Posterior cingulate gyrus (tissue), 11 donors: ENCODE measurements at places on chromosomes 11 and 22.

DNA sequence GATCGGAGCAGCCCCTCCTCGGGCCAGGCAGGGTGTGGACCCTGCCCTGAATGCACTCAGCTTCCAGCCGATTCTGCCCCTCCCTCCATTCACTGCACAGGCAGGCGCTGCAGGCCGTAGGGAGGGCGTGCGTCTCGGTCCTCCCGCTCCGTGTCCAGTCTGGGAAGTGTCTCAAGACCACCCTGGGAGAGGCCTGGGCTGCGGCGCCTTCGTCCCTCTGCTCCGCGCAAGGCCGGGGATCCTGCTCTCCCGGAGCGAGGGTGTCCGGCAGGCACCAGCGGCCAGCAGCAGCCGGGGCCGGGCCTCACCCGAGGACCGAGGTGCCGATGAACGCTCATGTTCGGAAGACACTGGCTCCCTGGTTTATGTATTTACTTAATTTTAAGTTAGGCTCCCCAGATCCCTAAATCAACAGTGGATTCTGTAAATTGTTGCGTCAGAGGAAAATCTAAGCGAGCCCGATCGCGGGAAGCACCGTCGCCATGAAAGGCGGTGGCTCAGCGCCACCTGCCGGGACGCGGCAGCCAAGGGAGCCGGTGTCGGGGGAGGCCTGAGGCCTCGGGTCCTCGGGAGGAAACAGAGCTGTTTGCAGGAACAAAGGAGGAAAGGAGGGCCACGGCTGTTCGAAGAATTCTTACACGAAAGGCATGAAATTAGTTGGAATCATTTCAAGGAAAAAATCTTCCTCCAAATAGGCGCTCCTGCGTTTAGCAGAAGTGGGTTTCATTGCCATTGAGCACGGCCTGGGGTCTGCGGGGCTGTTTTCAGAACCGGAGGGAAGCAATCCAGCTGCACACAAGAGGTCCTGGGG lies 195.3 kb downstream of the BRD1 start:
- DNase-seq = peak; percentile 69

DNA sequence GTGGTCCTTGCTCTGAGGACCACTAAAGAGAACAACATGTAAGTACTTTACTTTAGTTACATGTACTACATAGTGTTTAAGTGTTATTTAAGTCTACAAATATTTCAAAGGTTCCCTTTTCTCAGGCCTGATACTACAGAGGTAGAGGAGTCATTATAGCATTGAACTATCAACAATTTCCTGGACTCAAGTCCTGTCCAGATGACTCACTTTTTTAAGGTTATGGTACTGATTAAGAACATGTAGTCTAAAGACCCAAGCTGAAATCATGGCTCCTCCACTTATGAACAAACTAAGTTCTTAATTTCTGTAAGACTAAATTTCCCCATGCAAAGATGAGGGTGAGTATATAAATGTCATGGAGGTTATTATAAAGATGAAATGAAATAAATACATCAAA lies 74.7 kb downstream of the NARS2 start:
- DNase-seq = no peak

- no peak for DNase-seq
These were observed 108.8 kb downstream of the GRIA4 start for GRCh38 chr11:105718641-105719040.

- no peak for DNase-seq
These were observed 737.4 kb upstream of the LUZP2 start for GRCh38 chr11:23759489-23759888.

DNA sequence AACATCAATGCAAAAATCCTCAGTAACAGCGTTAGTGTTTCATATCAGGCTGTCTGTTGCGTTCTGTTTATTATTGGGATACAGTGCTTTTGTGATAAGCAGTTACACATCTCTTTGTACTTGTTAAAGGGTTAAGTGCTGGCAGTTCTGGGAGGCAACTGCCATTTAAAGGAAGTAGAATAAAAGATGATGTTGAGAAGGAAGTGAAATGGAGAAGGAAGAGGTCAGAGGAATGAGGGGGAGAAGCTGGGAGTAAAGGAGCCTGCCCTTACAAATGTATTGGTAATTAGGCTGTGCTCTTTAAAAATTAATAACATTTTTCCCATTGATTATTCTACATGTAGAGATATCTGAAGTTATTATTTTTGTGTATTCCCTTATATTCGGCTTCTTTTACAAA lies 674.7 kb downstream of the NTM start:
- no peak for DNase-seq

GRCh38 chr11:36211761-36212430 lies 77.3 kb downstream of the COMMD9 start:
- no peak for DNase-seq

- no peak for DNase-seq
These were observed 37.4 kb downstream of the SCUBE1 start for GRCh38 chr22:43305806-43306205.

DNA sequence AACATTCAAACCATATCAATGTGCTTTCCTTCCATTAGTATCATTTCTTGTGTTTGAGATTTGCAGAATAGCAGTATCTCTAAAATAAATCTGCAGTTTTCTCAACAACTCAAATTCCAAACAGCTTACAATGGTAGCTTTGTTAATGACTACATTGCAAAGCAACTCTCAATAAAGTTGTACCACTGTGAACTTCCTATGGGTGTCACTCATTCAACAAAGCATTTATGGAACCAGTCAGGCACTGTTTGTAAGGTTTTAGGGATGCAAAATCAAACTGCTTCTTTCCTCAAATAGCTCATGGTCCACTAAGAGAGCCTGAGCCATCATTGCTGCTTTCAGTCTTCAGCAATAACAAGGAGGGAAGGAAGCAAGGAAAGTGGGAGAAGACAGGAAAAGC lies 91.0 kb downstream of the CCDC83 start:
- no peak for DNase-seq

GRCh38 chr22:30128511-30128910 lies 48.2 kb downstream of the HORMAD2 start:
- no peak for DNase-seq

DNA sequence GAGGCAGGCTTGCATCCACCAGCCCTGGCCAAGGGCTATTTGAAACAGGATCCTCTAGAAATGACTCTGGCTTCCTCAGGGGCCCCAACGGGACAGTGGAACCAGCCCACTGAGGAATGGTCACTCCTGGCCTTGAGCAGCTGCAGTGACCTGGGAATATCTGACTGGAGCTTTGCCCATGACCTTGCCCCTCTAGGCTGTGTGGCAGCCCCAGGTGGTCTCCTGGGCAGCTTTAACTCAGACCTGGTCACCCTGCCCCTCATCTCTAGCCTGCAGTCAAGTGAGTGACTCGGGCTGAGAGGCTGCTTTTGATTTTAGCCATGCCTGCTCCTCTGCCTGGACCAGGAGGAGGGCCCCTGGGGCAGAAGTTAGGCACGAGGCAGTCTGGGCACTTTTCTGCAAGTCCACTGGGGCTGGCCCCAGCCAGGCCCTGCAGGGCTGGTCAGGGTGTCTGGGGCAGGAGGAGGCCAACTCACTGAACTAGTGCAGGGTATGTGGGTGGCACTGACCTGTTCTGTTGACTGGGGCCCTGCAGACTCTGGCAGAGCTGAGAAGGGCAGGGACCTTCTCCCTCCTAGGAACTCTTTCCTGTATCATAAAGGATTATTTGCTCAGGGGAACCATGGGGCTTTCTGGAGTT lies 13.3 kb downstream of the IL10RA start:
- no peak for DNase-seq

DNA sequence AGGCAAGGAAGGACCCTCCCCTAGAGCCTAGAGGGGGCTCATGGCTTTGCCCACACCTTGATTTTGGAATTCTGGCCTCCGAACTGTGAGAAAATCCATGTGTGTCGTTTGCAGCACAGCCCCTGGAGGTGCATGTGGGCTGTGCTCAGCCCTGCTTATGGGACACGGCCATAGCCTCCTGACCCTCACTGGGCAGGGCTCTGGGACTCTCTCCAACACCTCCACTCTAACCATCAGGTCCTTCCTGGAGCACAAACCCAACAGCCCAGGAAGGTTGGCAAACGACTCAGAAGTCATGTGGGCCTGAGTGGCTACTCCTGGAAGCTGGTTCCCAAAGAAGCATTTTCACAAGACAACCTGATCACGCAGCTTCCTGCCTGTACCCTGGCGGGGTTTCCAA lies 144.1 kb downstream of the CTTN start:
- DNase-seq = peak; percentile 28

DNA sequence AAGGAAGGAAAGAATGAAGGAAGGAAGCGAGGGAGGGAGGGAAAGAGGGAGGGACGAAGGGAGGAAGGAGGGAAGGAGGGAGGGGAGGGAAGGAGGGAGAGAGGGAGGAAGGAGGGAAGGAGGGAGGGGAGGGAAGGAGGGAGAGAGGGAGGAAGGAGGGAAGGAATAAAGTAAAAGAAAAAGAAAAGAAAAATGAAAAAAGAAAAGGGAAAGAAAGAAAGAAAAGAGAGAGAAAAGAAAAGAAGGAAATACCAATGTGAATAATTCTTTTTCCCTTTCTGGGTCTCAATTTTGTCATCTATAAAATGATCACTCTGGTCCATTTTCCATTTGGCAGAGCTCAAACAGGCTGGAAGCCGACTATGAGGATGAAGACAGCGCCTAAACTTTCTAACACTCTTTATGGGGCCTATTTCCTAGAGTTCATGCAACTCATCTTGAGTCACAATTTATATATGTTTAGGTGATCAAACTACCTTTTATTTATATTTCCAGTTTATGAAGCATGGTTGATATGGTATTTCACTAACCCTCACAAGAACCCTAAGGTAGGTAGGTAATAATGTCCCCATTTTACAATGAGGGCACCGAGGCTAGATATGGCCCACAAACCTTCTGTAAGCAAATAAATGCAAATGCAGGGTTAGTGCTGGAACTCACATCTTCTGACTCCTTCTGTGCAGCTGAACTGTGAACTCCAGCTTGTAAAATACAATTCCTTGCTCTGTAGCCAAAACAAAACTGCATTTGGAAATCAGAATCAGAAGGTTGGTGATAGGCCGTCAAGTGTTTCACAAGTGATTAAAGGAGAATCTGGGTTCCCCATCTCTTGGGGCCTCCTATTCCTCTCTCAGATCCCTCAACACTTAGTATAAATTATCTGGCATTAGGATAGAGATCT lies 434.3 kb downstream of the ETS1 start:
- no peak for DNase-seq

- no peak for DNase-seq
These were observed 3.6 kb upstream of the HSD17B12 start for GRCh38 chr11:43676933-43677332.

DNA sequence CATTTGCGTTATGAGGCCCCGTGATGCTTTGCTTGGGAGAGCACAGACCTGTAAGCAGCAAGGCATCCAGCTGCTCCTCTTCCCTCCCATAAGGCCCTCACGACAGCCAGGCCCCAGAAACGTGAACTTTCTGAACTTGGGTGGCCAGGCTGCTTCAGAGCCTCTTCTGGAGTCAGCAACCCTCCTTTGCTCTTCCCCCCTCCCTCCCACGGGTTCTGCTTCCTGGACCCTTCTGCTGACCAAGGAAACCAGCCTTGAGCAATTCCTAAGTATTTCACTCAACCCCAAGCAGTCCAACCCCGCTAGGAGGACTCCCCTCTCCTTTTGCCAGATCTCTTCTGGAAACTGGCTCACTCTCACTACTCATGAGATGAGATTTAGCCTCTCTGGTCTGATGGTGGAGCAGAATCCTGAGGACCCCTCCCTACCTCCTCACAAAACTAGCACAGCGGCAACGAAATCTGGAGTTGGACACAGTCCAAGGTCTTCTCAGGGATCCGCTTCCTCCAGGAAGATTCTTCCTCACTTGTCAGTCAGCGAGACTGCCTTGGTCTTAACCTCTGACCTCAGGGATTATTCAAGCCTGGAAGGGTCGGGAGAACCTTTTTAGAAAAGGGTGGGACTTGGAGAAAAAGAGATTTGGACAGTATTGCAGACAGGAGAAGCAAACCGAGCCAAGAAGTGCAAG lies 86.2 kb downstream of the UBASH3B start:
- no peak for DNase-seq

- no peak for DNase-seq
These were observed 62.5 kb upstream of the CRTAM start for GRCh38 chr11:122775675-122776271.

DNA sequence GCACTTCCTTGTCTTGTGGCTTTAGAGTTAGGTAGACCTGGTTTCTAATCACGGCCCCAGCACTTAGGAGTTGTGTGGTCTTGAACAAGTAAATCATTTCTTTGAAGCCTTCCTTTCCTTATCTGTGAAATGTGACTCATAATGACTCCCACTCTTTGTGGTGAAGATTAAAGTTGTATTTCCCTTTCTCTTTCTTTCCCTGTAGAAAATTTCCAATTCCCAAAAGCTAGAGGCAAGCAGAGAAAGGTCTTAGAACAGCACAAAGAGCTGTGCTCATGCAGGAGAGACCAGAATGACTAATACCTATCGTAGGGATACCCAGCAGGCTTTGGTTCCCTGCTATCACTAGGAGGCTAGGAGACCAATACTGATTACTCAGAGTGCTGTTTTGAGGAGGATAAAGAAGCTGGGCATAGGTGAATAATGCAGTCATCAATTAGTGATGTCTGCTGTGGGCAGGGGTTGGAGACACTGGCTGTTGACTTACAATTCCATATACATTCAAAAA lies 270.7 kb upstream of the SYN3 start:
- DNase-seq = no peak

DNA sequence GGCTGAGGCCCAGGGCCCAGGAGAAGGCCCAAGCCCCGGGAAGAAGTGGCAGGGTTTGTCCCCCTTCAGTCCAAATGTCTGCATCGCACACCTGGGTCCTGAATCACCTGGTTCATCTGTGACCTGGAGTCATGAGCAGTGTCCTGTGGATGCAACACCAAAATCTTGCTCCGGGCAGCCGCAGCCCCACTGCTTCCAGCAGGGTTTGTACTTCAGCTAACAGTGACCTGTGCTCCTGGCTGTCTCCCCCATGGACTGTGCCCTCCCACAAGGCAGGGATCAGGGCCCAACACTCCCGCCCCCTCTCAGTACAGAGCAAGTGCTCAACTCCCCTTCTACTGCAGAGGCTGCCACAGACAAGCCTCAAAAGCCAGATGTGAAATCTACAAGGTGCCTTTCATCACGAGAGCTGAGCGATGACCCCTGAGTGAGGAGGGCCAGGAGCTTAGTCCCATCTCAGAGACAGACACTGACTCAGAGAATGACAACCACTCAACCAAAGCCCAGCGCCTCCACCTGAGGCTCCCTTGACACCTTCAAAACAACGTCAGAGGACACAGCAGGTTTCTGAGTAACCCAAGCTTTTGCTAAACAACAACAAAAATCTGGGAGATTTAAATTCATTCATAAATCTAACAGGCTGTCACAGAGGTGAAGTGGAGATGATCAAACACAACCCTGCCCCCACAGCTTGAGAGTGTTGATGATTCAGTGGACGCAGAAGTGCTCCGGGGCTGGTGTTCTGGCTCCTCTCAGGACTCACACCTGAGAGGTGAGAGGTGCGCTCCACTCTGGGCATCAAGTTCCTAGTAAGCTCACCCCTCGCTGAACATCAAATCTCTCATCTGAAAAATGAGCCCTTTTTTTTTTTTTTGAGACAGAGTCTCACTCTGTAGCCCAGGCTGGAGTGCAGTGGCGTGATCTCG lies 3.4 kb downstream of the KIAA0930 start:
- no peak for DNase-seq

DNA sequence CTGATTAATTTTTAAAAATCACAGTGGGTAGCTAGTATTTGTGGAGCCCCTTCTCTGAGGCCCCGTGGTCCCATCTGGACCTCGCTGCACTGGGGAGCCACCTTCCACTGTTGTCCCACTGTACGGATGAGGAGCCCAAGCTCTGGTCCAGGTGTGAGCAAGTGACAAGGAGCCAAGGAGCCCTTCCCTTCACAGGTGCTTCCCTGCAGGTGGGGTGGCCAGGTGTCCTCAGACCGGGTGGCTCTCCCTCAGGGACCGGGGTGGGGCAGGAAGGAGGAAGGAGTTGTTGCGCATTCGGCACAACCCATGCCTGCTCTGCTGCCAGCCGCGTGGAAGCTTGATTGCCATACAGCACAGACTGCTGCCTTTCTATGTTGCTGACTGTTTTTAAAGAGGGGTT lies 10.4 kb upstream of the SEPTIN5 start:
- no peak for DNase-seq

GRCh38 chr22:34281738-34282137 lies 361.5 kb upstream of the LARGE1 start:
- no peak for DNase-seq
